IPS DF 6.9 (cell line): ENCODE measurements at places on chromosomes 13 and 19.

DNA sequence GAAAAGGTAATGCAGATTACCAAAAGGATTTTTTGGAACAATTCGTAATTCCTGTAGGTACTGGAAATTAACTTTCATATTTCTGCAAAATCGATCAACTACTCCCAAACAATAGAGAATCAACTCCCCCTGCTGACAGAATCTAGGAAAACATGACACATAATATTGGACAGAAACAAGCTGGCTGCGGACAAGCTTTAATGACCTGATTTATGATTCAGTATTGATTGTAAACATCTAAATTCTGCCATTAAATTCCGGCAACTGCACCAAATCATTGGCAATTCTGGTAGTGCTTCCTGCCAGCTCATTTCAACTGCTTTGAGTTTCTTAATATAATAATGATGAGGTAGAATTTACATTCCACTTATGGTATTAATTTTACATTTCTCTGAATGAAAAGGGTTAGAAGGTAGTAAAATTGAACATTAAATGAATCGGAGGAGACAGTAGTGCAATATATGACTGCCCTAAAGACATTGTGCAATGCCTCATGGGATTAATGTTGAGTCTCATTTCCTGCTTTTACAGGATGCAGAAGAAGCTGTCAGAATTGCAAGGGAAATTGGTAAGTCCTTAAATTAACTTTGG is 146.5 kb downstream of the PCCA start:
- DNase-seq = no peak

GRCh38 chr13:66617786-66618185 is 612.4 kb downstream of the PCDH9 start:
- no peak for DNase-seq

GRCh38 chr19:10044390-10044789 is 31.1 kb downstream of the RDH8 start:
- DNase-seq = no peak

GRCh38 chr13:91017031-91017668 is 330.3 kb upstream of the MIR17HG start:
- peak; percentile 9 for DNase-seq
